ENCODE measurements at places on chromosomes 1 and 21.

DNA sequence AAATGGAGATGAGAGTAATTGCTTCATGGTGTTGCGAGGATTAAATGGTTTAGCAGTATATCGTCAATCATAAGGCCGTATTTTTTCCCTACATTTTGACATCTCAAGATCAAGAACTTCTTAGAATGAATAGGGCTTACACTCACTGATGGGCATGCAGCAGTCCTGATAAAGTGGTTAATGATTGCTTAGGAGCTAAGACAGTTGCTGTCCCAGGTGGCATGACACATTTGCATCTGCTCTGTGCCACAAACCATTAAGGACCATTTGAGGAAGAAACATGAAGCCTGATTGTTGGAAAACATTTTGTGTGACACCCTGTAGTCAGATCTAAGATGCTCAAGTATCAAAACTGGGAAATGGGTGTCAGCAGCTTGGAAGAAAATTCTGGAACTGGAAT lies 81.0 kb upstream of the SGIP1 start:
- no peak for DNase-seq

- DNase-seq: no peak
Observed at GRCh38 chr1:109929588-109930251, 19.1 kb downstream of the CSF1 start.

DNA sequence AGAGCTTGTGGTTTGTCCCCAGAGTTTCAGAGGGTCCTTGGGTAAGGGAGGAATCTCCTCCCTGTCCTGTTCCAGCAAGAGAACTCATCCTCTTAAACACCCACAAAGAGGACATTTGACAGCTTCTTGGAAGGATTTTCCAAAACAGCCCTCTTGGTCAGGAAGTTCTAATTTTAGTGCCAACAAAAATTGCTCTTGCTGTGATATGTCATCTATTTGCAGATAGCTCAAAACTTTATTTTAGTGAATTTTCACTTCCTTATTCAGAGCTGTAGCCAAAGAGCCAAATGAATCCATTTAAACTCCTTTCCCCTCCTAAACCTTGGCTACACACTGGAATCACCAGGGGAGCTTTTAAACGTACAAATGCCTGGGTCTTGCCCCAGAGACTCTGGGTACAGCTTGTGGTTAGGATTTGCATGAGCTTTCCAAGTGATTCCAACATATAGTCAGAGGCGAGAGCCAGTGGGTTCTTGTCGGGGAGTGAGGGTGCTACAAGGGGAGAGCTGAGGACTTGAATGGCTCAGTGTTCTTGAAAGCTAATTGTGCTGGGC lies 11.8 kb upstream of the RASSF5 start:
- peak; percentile 28 for DNase-seq

DNA sequence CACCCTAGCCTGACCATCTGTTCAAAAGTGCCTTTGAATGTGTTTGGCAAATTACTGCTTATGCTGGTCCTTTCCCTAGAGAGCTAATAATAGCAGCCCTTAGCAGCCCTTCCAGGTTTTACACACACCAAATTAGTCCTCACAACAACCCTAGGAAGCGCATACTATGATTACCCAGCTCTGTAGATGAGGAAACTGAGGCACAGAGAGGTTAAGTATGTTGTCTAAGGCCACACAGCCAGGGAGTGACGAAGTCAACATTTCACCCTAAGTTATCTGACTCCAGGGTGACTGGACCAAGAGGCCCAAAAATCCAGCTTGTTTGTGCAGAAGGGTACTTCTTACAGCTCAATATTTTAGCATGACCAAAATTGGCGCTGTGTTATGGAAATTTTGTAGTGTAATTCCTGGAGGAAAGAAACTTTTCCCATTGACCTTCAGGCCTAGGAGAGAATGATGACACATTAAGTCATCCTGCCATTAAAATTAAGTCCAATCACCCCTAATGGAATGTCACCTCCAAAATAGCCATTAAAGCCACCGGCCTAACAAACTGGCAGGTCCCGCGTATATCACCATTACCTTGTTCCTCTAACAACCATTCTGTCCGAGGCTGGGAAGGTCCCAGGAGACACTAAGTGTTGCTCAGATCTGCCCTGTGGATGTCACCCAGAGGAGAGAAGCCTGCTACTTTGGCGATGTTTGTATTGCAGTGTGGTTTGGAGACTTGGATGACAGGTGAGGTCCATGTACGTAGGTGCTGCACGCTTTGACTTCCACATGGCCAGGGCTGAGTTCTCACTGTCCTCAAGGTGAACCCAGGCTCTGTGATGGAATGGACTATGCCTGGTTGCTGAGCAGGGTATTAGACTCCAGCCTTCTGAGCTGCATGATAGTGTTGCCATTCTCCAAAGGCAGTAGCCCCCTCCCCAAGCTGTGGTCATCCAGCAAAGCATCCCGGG lies 258.3 kb downstream of the TOMM20 start:
- no peak for DNase-seq

DNA sequence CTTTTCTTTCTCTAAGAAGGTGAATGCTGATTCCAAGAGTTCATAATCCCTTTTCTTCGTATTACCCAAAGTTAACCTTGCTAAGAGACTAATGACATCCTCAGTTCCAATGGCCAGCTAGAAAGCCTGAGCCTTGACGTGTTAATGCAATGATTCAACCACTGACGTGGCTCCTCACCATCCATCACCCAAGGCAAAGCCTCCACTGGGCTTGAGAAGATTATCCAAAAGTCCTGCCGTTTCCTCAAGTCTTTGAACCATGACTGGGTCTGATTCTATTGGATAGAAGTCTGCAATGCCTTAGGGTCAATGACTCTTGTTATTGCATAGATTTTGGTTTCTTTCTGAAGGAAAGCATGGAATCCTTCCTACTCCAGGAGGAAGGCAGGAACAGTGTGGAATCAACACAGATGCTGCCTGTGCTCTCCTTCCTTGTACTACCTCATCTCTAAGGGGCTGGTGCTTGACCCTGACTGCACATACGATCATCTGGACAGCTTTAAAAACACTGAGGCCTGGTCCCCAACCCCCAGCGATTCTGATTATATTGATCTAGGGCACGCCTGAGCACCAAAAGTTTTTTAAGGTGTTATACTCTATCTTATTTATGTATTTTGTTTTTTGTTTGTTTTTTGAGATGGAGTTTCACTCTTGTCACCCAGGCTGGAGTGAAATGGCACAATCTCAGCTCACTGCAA lies 69.3 kb upstream of the ANGPTL1 start:
- DNase-seq: peak; percentile 38

DNA sequence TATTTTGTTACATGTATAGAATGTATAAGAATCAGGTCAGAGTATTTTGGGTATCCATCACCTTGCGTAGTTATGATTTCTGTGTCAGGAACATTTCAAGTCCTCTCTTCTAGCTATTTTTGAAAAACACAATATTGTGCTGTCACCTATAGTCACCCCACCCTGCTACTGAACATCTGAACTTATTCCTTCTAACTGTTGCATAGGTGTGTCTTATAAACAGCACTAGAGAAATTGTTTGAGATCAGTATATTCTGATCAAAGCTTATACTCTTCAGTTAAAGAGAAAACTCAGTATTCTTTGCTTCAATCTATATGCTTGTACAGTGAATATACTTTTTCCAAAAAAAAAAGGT lies 96.0 kb downstream of the ASH1L start:
- DNase-seq: no peak

DNA sequence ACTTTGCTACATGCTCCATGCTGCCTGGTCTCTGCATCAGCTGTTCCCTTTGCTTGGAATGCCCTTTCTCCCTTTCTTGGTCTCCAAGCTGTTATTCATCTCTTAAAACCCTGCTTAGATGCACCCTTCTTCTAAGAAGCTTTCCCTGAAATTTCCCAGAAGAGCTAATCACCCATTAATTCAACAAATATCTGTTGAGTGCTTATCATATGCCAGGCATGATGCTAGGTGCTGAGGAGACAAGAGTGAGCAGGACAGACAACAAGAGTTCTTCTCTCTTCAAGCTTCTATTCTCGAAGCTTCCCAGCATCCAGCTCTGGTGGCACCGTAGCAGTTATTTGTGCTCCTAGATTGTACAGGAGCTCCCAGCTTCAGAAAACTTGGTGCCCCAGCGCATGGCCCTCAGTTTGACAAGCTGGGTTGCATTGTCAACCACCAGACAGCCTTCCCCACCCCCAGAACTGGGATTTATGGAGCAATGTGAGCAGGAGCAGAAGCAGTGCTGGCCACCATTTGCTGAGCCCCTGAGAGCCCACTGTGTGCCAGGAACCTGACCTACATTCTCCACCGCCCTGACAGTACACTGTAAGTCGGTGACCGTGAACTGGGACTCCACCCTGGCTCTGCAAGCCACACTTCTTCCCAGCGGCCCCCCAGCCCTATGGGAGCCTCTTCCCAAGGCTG lies 68.0 kb upstream of the ACOT11 start:
- no peak for DNase-seq

DNA sequence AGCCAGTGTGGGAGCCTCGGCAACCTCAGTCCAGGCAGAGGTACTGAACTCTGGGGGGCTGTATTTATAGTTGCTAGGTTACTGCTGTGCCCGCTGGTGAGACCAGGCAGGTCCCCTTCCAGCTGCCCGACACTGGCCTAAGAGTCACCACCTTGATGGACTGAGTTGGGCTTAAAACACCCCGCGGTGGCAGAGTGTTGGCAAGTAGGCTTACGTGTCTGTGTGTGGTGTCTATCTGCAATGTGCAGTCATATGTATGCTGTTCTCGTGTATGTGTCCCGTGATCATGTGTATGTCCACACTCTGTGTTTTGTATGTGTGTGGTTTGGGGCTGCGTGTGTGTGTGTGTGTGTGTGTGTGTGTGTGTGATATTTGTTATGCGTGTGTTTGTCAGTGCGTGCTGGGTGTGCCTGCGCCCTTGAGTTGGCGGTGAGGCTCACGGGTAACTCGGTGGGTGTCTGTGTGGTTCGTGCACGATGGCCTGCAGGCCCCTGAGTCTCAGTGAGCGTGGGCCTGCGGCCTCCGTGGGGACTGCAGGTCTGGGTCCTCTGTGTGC lies 65.5 kb downstream of the MEF2D start:
- no peak for DNase-seq

DNA sequence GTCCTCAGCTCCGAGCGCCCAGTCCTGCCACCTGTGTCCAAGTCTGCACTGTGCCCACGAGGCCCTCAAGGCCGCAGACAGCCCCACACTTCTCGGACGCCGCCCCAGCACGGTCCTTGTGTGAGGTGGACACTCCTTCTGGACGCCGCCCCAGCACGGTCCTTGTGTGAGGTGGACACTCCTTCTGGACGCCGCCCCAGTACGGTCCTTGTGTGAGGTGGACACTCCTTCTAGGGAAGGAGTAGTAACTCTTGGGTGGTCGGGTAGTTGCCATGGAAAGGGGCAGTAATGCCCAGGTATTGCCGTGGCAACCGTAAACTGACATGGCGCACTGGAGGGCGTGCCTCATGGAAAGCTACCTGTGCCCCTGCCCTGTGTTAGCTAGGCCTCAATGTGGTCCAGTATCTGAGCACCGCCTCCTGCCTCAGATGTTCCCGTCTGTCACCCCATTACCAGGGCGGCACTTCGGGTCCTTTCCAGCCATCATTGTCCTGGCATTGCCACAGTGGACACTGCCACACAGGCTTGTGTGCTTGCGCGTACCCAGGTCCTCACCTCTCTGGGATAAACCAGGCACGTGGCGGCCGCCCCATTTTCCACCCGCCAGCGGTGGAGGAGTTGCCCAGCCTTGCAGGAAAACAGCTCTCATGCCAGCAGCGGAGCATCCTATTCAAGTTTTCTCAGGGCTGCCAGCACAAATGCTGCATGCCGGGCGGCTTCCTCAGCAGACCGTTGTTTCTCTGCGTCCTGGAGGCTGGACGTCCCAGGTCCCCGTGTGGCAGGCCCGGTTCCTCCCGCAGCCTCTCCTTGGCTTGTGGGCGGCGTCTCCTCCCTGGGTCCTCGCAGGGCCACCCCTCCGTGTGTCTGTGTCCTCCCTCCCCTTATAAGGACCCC lies 40.8 kb upstream of the POFUT2 start:
- DNase-seq: no peak

- peak; percentile 5 for DNase-seq
Observed at GRCh38 chr1:57300186-57300585, 123.7 kb downstream of the DAB1 start.

DNA sequence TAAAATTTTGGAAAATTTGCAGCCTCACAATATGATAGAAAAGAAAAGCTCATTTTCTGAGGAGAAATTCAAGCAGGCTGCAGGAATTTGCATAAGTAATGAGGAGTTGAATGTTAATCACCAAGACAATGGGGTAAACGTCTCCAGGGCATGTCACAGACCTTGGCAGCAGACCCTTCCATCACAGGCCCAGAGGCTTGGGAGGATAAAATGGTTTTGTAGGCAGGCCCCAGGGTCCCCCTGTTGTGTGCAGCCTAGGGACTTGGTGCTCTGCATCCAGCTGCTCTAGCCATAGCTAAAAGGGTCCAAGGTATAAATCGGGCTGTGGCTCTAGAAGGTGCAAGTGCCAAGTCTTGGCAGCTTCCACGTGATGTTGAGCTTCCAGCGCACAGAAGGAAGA lies 112.2 kb upstream of the FMN2 start:
- no peak for DNase-seq

DNA sequence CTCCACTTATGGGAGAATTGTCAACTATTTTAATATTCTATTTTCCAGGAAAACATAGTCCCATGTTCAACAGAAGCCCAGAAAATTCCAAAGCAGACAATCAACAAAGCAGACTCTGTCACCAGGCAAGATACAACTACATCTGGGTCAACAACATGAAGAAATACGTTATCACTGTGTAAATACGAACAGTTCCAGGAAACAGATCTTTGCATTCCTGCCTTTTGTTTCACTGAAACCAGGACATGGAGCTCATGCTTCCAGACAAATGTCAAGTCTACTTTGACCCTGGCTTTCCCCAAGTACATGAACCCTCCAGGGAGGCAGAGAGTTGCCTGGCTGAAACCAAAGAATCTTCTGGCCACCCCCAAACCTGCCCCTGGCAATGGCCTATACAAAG lies 106.7 kb downstream of the SETD4 start:
- no peak for DNase-seq

DNA sequence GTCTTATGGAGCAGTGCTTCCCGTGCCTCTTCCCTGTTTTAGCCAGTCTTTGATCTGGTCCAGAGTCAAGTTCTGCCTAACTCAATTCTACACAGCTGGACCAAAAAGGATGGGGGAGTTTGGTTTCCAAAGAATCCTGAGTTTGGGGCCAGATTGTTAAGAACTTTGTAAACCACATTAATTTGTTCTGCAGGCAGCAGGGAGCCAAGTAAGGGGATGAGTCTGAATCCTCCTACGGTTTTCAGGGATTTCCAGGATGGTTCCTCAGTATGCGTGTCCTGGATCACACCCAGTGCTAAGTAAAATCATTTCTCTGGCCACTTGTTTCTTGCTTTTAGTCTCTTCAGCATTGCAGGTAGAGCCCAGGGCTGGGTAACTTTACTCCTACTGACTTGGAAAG lies 26.1 kb upstream of the GJA5 start:
- no peak for DNase-seq

- DNase-seq: no peak
Observed at GRCh38 chr1:175911138-175911537, 167.7 kb upstream of the TNR start.

- DNase-seq: no peak
Observed at GRCh38 chr1:224745394-224745793, 129.3 kb downstream of the CNIH3 start.

DNA sequence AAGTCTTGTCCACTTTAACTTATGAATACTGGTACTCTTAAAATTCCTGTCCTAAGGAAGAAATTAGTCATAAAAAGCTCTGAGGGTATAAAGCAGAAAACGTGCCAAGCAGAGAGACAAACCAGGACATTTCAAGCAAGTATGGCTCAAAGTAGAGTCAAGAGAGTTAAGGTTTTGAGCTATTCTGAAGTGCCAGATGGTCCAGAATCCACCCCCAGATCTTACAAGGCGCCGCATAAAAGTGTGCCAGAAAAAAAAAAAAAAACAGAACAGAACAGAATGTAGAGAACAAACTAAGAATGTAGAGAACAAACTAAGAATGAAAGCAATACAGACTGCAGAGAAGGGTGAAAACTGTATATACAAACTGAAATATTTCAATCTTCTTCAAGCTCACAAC lies 12.5 kb downstream of the EPS15 start:
- DNase-seq: peak; percentile 84
